ENCODE measurements at places on chromosomes 12 and 14. TPM values are rescaled to one million over a fixed set of nuclear protein-coding genes. Genes with fewer than 3 reads are reported as not detected.

GARIN6 gene
- total RNA-seq: not detected

LRFN5 gene
- 1.0 TPM for total RNA-seq

SMCO2 gene
- not detected for total RNA-seq

ACSS3 gene
- total RNA-seq: 7.1 TPM

PLEKHG7 gene
- not detected for total RNA-seq

PDZRN4 gene
- 0.25 TPM for total RNA-seq

KRAS gene
- 15.5 TPM for total RNA-seq

SRRM4 gene
- total RNA-seq: 0.08 TPM

APOF gene
- not detected for total RNA-seq

BCL11B gene
- total RNA-seq: not detected

PAX9 gene
- total RNA-seq: 0.24 TPM

FSCB gene
- total RNA-seq: not detected

SLC38A4 gene
- 12.8 TPM for total RNA-seq

GPR65 gene
- 0.32 TPM for total RNA-seq

DCN gene
- 302 TPM for total RNA-seq

GLIPR1 gene
- 4.6 TPM for total RNA-seq

CMKLR1 gene
- 4.7 TPM for total RNA-seq

TGFB3 gene
- 186 TPM for total RNA-seq

LAG3 gene
- 0.11 TPM for total RNA-seq

LBHD2 gene
- total RNA-seq: not detected

NELL2 gene
- total RNA-seq: 0.17 TPM

TAS2R30 gene
- 1.1 TPM for total RNA-seq

NPAS3 gene
- total RNA-seq: 1.5 TPM

ISM2 gene
- not detected for total RNA-seq

CARMIL3 gene
- total RNA-seq: 0.06 TPM

INHBC gene
- not detected for total RNA-seq

CPM gene
- 6.6 TPM for total RNA-seq

ARHGDIB gene
- total RNA-seq: 32.4 TPM

SBNO1 gene
- 30.4 TPM for total RNA-seq

CLEC6A gene
- total RNA-seq: not detected

PRB2 gene
- total RNA-seq: not detected

GRIN2B gene
- total RNA-seq: not detected

OR4E2 gene
- not detected for total RNA-seq

TC2N gene
- total RNA-seq: 3.1 TPM

OR10A7 gene
- total RNA-seq: not detected

PLBD1 gene
- 6.5 TPM for total RNA-seq

HSPB8 gene
- 1,144 TPM for total RNA-seq

MMP19 gene
- 2.0 TPM for total RNA-seq

ARHGEF40 gene
- total RNA-seq: 18.7 TPM

All from psoas muscle (tissue), 8 donors.